ENCODE measurements at places on chromosomes 7 and 10.

- DNase-seq = no peak
Measured at GRCh38 chr7:99014113-99014985, 129.6 kb downstream of the SMURF1 start.

GRCh38 chr7:149415391-149416071 is 45.3 kb downstream of the ZNF777 start:
- no peak for DNase-seq

GRCh38 chr7:69018200-69018599 is 580.1 kb upstream of the AUTS2 start:
- no peak for DNase-seq

- no peak for DNase-seq
Measured at GRCh38 chr10:132648072-132648850, 110.7 kb downstream of the INPP5A start.

GRCh38 chr10:128047991-128048818 is 78.0 kb downstream of the MKI67 start:
- no peak for DNase-seq

DNA sequence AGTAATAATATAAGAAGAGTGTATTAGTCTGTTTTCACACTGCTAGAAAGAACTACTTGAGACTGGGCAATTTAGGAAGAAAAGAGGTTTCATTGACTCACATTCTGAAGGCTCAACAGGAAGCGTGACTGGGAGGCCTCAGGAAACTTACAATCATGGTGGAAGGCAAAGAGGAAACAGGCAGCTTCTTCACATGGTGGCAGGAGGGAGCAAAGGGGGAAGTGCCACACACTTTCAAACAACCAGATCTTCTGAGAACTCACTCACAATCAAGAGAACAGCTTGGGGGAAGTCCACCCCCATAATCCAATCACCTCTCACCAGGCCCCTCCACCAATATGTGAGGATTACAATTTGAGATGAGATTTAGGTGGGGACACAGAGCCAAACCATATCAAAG is 212.5 kb upstream of the HDAC9 start:
- DNase-seq = no peak

DNA sequence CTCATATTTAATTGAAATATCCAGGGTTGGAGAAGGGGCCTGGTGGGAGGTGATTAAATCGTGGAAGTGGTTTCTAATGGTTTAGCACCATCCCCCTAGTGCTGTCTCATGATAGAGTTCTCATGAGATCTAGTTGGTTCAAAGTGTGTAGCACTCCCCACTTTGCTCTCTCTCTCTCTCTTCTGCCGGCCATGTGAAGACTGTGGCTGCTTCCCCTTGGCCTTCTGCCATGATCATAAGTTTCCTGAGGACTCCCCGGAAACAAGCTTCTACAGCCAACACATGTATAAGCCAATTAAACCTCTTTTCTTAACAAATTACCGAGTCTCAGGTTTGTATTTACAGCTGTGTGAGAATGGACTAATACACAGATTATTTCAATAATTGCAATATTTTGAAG is 305.8 kb upstream of the KCND2 start:
- DNase-seq = no peak

Data from esophagus squamous epithelium (tissue), 5 donors.